ENCODE measurements at places on chromosomes 1 and 21.

DNA sequence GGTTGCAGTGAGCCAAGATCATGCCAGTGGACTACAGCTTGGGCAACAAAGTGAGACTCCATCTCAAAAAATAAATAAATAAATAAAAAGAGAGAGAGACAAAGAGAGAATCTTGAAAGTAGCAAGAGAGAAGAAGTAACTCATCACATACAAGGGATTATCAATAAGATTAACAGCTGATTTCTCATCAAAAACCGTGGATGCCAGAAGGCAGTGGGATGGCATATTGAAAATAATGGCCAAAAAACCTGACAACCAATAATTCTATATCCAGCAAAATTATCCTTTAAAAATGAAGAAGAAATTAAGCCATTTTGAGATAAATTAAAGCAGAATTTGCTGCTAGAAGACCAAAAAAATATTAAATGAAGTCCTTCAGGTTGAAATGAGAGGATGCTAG lies 35.7 kb downstream of the KLHDC7A start:
- no peak for DNase-seq

GRCh38 chr21:25568246-25568645 lies 39.0 kb downstream of the MRPL39 start:
- no peak for DNase-seq

- peak; percentile 26 for DNase-seq
These were observed 85.7 kb downstream of the NRDC start for GRCh38 chr1:51792864-51793263.

DNA sequence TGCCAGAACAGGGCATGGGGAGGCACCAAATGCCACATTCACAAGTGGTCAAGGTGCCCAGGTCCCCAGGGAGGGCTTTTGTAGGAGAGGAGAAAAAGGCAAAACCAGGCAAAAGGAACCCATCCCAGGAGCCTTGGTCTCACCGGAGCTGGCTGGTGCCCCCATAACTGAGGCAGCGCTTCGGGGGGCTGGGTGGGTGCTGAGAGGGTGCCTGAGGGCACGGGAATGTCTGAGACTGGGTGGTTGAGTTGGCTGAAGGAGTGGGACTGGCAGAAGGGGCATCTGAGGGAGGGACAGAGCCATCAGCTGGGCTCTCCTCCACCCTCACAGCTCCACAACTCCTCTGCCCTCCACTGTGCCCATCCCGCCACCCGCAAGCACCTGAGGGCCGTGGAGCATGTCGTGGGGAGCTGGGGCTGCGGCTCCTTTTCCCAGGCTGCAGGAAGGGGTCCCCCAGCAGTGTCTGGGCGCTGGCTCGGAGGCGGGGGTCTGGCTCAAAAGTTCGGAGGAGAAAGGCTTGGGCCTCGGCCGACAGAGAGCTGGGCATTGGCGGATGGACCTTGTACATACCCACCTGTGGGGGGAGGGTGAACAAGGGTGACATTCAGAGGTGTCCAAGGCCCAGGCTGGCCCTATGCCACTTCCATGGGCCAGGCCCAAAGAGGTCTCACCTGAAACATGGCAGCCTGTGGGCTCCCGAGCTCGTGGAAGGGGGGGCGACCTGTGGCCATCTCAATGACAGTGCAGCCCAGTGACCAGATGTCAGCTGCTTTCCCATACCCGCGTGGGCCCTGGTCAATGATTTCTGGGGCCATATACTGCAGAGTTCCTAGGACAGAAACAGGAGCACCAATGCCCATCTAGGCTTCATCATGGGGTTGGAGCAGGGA lies 8.5 kb downstream of the MAP3K6 start:
- no peak for DNase-seq

DNA sequence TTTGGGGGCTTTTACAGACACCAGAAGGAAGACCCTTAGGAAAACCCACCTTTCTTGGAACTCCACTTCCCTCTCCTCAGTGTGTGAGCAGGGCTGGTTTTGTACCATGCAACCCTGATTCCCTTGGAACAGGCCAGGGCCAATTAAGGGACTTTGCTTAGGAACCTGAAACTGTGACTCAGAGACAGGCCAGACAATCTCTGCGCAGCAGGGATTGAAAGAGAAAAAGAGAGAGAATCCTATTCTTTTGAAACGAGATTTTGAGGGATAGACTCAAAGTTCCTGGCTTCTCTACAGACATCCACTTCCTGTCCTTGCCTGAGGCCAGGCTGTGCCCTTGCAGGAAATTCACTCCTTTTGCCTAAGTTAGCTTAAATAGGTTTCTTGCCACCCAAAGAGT lies 23.1 kb upstream of the C1orf198 start:
- DNase-seq: no peak

GRCh38 chr1:23562137-23562876 lies 3.0 kb upstream of the ID3 start:
- DNase-seq: peak; percentile 95

- no peak for DNase-seq
These were observed 54.5 kb downstream of the SCCPDH start for GRCh38 chr1:246778663-246779062.

GRCh38 chr1:87977145-87977544 lies 648.5 kb downstream of the LMO4 start:
- no peak for DNase-seq

DNA sequence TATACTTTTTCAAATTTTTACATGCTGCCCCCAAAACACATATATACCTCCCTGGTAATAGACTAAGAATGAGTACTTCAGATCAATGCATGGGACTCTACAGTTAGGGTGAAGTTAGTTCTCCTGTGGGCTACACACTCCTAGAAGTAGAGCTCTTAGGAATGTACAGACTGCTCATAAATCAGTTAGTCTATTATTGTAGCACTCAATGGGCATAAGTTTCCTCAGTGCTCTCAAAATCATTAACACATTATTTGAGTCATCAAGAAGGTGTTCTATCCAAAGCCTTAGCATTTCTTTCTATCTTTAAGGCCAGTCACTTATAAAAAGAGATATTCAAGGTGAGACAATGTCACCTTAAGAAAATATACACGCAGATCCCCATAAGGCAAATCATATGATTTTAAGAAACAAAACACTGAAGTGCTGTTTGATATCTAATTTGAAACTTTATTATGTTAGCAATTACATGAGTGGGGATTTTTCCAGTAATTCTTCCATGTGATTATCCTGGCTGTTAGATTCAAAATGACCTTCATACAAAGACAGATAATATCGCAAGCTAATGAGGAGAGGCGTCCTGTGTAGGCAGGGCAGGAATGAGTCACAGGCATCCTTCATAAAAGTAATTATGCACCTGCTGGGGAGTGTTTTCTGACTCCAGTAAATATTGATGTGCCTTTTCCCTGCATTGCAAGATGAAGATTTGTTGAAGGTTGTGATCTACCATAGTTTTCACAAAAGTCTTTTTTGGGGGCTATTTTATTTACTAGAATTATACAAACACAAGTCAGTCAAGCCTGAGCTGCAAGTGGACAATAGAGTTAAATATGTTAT lies 167.2 kb upstream of the ATP1B1 start:
- DNase-seq: no peak

GRCh38 chr1:47703156-47703825 lies 265.4 kb downstream of the FOXD2 start:
- DNase-seq: no peak

DNA sequence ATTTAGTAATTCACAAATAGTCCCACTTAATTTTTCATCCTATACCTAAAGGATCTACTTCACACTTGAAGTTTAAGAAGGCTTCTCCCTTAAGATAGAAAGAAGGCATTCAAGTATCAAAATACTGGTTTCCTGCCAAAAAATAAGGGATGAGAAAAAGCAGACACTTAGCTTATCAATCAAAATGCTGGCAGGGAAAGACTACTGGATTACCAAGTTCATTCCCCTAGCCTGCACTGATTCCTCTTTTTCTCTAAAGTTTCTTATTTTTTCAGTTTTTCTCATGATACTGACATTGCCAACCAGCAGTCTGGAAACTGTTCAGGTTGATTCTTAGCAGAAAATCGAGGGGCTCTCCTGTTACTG lies 204.6 kb downstream of the GABPA start:
- DNase-seq: no peak

DNA sequence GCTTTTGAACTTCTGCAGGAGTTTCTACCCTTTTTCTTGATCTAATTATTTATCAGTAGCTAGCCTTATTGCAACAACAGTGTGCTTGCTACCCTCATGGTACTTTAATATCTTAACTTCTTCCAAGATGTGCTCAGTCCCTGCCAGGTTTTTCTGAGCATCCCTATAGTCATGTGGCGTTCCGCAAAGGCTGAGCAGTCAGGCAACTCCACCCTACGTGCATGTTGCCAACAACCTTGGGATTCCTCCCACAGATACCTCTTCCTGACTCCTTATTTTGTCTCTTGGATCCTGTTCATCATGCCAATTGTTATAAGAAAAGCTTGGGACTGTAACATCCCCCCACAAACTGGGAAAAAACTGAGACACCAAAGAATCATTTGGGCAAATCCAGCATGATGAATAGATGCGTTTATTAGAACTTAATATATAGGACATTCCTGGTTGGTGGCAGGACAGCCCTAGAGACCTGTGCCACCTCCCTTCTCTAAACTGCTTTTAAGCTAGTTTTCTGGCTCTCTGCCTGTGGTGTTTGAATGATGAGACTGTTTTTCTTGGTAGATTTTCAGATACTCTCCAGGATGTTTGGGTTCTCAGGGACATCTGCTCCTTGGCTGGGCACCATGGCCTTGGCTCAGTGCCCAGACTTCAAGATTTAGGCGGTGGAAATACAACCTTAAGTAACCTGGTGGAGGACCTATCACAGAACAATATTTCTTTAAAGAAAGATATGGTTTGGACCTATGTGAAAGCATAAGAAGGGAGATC lies 27.1 kb upstream of the KCTD3 start:
- DNase-seq: no peak

DNA sequence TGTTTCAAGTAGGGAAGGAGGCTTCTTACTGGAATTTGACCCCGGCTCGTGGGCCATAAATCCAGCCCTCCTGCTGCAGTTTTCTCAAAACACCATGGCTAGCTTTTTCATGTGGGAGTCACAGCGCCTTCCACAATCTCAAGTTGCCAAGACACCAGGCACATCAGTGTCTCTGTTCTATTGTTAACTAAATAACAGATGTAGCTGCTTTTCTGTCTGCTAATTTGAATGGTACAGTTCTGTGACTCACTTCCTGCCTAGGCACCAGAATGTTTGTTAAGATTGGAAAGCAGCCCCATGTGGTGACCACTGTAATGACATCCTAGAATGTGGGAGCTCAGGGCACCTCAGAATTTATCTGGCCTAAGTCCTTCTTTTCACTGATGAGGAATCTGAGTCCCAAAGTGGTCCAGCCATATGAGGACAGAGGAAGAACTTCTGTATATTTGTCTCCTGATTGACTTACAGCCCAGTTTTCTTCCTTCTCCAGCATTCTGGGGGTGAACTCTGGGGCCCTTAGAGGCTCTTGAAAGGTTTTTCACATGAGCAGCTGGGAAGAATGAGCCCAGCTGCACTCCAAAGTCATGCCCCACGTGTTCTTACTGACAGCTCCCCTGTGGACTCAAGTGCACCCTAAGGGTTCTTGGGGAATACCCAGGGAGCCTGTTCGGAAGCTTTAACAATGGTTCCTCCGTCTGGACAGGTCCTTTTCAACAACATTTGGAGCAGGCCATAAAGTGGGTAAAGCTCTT lies 27.5 kb downstream of the TRIM45 start:
- DNase-seq: no peak

- DNase-seq: no peak
These were observed 1.1 kb downstream of the ADGRL2 start for GRCh38 chr1:81801651-81802456.

GRCh38 chr1:201468844-201469644 lies at the start of gene PHLDA3:
PHLDA3 (minus strand) TSS chr1:201469188; CDS start chr1:201468786, 402 bp downstream.
- peak; percentile 91 for DNase-seq

GRCh38 chr1:11826946-11827345 lies 20.6 kb downstream of the NPPA start:
- DNase-seq: no peak

- no peak for DNase-seq
These were observed 392 bp upstream of the DMRTA2 start for GRCh38 chr1:50423670-50424000.

DNA sequence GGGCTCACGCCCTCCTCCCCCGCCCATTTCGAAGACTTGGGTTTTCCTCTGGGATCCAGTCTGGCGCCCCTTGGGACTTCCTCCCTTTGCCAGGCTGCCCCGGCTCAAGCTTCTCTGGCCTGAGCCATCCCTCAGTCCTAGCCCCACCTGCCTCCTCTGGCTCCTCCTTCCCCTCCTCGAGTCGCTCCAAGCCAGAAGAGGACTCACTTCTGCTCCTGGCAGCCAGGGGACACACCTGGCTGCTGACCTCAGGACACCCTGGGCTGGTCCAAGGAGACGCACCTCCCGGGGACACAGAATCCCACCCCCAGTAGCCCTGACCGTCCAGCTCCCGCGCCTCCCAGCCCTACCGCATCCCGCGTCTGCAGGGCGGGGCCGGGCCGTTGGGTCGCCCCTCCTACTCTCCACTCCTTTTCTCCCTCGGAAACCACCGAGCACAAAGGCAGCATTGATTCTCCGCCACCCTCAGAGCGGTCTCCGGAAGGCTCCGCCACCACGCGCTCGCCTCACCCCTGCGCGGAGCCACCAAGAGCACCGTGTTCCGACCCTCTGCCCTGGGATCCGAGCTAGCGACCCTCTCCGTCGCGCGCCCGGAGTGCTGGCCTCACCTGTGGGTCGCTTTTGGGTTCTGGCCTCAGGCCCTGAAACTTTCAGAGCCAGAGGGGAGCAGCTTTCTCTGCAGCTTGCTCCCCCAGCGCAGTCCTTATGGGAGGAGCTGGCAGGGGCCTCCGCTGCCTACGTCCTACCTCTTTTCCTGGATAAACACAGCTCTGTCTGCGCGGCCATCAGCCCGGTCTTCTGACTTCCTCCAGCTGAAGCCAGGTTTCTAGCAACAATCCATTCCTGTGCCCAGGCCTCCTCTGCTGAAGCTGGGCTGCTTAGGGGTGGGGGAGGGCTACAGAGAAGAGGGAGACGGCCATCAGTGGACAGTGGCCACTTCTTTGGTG lies at the start of gene C2CD4D:
Gene C2CD4D (minus strand): TSS at position 364 of the 947 bp plus-strand sequence. CDS start 831 bp downstream, outside the sequence.
- peak; percentile 95 for DNase-seq

DNA sequence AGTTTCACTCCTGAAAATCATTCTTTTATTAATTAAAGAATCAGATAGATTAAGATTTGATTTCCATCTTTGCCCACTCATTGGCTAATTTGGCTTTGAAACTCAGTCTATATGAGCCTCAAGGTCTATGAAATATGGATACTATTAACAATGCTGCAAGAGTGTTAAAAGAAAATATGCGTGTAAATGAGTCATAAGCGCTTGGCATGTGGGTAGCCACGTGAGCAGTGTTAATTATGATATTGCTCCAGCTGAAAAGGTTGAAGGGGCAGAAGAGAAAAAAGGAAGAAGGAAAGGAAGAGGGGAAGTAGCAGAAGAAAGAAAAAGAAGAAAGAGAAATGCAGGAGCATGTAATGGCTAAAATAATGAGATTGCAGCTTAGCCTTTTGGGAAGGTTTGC lies 151.4 kb downstream of the CHRM3 start:
- no peak for DNase-seq

GRCh38 chr1:116899529-116899928 lies 10.2 kb upstream of the PTGFRN start:
- DNase-seq: no peak

- no peak for DNase-seq
These were observed 41.3 kb downstream of the LRRC71 start for GRCh38 chr1:156961709-156962108.

DNA sequence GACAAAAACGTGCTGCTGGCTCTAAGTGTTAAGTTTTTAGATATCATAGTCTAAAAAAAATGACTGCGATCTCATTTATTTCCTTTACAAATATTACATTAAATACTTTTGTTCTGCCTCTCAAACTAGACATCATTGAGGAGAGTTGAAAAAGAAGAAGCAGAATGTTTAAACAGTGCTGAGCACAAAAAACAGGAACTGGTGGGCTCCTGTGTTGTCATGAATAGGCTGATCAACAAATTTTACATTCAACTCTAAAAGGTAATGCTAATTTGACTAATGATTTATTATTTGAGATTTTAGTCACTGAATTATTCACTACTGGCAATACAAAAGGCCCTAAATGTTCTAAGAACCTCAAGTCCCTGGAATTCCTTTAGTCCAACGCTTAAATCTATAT lies 66.1 kb downstream of the GPATCH2 start:
- DNase-seq: no peak

All from globus pallidus (tissue), 1 donor.